Colonic mucosa (tissue), 4 donors: ENCODE measurements at places on chromosomes 3 and 15. TPM values are rescaled to one million over a fixed set of nuclear protein-coding genes. Genes with fewer than 3 reads are reported as not detected.

DNA sequence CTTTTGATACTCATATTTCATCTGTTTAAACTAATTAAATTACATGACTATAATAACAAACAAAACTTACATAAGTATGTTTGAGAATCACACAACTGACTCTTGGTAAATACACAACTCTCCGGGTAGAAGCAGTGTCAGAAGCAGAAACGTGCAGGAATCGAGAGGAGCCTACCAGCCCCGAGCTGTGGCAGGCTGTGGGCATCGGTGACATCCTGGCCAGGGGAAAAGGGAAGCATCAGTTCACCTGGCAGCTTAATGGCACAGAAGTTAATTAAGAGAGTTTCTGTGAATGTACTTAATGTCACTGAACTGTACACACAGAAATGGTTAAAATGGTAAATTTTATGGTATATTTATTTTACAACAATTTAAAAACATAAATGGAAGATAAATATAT is 90.2 kb downstream of the CRTC3 start:
- no peak for DNase-seq

DNA sequence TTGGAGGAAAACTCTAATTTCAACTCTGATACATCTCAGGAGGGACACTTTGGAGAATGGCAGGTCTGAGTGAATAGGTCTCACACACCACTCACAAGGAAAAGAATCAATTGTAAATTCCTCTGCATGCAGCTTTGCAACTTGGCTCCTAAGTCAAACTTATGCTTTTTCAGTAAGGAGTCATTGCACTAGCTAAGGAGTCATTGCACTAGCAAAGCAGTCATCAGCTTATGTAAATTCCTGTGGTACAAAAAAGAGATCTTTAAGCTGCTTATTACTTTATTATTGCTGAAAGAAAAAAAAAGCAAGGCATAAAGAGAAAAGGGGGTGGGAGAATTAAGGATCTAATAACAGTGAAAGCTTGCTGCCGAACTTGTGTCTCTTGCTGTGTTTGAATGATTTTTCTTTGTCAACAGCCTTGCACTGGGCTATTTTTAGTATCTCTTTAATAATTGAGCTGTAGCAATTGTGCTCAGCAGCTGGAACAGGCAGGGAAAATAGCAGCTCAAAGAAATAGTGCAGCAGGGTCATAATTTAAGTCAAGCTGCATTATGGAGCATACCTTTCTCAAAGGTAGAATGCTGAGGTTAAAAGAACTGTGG is 154.3 kb upstream of the ARPP21 start:
- no peak for DNase-seq

DNA sequence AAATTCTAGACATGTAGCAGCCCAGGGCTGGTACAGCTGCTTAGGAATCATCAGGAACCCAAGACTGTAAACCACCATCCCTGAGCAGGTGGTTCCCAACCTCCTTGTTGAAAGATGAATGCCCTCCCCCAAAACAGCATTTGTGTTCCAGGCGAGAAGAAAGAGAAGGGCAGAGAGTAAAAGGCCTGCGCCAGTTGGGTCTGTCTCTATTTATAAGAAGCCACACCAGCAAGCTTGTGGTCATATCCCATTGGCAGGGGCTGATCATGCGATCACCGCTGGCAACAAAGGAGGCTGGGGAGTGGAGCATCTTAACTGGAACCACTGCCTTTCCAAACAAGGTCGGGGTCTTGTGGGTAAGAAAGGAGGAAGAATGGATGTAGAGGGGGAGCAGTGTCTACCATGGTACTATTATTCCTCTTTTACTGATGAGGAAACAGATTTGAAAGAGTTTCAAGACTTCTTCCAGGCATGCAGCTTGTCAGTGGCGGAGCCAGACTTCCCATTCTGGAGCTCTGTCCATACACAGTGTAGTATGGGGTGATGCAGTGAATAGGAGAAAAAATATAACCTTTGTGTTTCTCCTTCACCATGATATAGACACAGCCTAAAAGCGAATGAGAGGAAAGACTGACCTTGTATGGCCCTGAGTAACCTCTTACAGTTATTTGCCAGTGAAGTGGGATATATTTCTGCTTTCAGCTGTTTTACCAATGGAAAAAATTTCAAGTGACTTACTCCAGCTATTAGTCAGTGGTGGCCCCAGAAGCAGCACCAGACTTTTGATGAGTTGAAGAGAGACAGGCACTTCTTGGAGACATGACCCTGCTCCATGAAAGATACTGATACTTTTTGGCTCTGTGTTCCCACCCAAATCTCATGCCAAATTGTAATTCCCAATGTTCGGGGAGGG is 222.6 kb downstream of the ABHD5 start:
- no peak for DNase-seq

GRCh38 chr3:149245738-149246451 is 24.3 kb upstream of the CP start:
- DNase-seq = no peak

DNA sequence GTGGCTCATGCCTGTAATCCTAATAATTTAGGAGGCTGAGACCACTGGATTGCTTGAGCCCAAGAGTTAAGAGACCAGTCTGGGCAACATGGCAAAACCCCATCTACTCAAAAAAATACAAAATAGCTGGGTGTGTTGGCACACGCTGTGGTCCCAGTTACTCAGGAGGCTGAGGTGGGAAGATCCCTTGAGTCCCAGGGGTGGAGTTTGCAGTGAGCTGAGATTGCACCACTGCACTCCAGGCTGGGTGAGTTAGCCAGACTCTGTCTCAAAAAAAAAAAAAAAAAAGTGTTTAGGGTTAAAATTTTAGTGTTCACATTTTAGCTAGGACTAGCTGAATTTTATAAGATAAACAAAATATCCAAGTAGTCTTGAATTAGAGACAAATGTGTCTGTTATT is 1340.1 kb upstream of the EPHA6 start:
- DNase-seq = no peak

ROPN1 gene
- 1.1 TPM for total RNA-seq

SYNPR gene
- total RNA-seq = not detected

IL17RC gene
- total RNA-seq = 26.8 TPM

FES gene
- 6.5 TPM for total RNA-seq

CRYGS gene
- 2.6 TPM for total RNA-seq
